ENCODE measurements at places on chromosomes 6 and 20.

DNA sequence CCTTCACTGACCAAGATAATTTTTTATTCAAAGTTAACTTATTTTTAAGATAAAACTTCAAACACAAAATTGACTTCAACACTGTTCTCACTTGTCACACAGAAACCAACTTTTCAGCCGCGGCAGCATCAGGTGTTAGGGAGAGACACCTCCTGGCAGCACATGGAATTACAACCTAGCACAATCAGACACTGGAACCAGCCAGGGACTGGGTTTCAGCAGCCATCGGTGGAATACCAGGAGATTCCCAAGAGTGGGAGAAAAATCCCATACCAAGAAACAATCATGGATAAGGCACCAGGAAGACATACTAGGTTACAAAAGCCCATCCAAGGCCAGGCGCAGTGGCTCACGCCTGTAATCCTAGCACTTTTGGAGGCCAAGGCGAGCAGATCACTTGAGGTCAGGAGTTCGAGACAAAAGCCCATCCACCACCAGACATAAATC lies 70.0 kb downstream of the SNX5 start:
- DNase-seq = peak; percentile 49

- no peak for DNase-seq
Observed at GRCh38 chr20:17605131-17605660, 35.3 kb downstream of the DSTN start.

GRCh38 chr6:56144538-56145324 lies 102.6 kb downstream of the COL21A1 start:
- no peak for DNase-seq

DNA sequence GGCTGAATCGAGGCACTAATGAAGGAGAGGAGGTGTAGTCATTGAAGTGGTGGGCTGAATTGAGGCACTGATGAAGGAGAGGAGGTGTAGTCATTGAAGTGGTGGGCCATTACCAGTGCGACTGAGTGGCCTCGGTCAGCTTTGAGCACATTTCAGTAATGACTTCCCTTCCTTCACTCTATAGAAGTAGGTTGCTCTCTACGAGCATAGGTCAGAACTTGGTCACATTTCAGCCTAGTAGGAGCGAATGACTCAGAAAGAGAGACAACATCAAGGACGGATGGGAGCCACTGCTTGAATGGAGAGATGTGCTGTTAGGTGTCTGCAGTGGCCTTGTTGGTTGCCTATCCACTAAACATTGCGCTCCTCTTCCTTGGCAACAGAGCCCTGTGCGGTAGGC lies 39.5 kb downstream of the ZDHHC14 start:
- no peak for DNase-seq

All from activated T-helper 2 cell treated with anti-CD3 and anti-CD28 coated beads, Interferon-gamma antibody, Interleukin-2, Interleukin-4, amounts not matched to agents 10 μg/mL and 5 μg/mL and 100 μg/mL, durations not matched to agents 14 hours and 24 hours and 36 hours (primary cell).